Stimulated activated CD4-positive, alpha-beta T cell treated with anti-CD3 and anti-CD28 coated beads, TNF-alpha, amount 100 ng/mL, for 4 hours (primary cell): ENCODE measurements at places on chromosomes 5 and 9.

- DNase-seq: no peak
Observed at GRCh38 chr9:137828527-137829259, 48.9 kb upstream of the CACNA1B start.

DNA sequence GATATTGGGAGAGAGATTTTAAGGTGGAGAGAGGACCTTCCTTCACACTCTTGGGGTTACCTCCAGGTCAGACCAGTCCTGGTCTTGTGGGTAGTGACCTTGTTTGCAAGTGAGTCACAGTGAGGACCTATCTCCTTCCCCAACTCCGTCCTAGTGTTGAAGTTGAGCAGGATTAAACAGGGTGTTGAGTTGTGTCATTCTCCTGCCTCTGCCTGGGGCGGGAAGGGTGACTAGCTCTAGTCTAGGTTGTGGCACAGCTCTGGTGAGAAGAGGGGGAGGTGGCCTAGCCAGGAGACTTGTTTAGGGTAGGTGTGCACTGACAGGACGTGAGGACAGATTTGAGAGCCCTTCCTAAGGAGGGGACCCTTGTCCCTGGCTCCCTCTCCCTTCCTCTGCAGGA lies 119.6 kb upstream of the PITX1 start:
- DNase-seq: no peak

- no peak for DNase-seq
Observed at GRCh38 chr9:86660146-86660943, 287.0 kb downstream of the GAS1 start.

DNA sequence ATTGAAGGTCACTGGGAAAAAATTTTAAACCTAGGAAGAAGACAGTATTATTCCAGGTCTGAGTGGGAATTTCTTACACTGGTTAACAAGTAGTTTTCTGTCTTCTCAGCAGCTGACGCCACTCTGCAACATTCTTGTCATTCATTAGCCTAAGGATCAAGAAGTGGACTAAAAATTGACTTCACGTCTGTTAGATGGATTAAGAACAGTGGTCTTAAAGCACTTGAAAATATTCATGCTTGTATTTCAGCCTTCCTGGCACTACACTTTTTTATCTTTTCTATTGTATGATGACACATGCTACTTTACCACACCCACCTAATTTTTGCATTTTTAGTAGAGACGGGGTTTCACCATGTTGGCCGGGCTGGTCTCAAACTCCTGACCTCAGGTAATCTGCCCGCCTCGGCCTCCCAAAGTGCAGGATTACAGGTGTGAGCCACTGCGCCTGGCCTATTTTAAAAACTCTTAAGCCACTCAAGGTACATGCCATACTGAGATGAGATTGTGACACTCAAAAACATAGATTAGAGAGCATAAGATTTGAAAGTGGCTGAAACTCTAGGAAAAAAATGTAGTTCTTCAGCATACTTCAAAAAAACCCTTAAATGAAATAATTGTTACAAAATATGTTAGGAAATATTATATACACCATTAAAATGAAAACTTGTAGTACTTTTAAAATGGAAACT lies 8.4 kb downstream of the MATR3 start:
- DNase-seq: no peak

GRCh38 chr5:93307557-93307956 lies 273.5 kb downstream of the NR2F1-AS1 start:
- no peak for DNase-seq

GRCh38 chr9:38228331-38229103 lies 159.5 kb upstream of the SHB start:
- DNase-seq: no peak

DNA sequence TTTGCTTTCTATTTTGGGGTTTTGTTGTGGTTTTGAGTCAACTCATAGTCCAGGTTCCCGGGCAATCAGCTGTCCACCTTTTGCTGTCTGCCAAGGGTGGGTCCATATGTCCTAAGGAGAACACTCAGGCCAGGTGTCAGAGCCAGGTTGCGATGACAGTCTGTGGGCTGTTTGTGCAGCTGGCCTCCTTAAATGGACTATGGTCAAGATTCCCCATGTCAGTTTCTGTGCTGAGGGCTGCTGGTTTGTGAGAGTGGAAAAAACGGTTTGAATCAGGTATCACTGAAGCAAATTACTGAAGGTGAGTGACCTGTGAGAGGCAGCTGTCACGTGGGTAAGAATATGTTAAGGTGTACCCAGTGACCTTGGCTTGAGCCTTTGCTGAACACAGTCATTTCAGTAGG lies 33.0 kb downstream of the SNX30 start:
- no peak for DNase-seq

DNA sequence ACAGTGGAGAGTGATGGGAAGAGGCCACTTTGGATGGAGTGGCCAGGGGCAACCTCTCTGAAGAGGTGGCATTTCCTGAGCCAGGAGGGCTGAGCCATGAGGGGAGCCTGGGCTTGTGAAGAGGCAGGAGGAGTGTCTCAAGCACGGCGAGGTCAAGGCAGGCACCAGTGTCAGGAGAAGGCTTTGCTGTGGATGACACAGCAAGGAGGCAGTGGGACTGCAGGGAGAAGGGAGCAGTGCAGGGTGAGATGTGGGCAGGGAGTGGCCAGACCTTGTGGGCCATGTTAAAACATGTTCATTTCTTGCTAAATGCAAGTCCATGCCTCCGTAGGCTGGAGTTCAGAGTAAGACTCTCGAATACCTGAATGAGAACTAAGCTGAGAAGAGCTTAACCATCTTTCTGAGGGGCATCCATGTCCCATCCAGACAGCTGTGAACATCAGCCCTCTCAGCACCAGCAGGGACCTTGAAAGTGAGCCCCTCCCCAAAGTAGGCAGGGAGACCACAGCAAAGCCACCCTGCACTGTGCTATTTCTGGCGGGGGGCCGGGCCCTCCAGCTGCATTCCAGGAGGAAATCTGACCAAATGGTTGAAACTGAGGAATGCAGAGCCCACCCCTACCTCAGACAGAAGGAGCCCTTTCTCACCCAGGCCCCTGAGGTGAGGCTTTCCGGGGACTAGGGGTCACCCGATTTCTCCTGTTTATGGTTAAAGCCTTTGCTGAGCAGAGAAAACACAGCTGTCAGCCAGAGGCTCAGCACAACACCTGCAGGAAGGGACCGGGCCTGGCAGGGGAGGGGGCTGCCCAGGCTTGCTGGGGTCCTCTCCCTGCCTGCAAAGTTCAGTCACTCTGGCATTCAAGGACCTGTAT lies 16.1 kb upstream of the ARSI start:
- DNase-seq: no peak

DNA sequence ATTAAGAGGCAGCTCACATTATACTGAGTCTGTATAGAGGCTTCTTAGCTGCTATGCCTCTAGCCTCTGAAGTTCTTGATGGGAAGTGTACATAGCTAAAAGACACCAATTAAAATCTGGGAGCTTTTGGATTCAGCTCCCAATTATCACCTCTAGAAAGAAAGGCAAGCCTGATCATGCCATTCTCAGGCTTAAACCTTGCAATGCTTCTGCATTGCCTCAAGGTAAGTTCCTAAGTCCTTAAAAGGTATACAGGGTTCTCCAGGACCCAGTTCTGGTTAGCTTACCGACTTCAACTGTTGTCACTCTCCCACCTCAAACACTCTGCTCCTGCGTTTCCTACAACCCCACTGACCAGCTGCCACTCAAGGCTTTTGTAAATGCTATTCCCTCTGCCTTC lies 17.5 kb upstream of the CCL28 start:
- no peak for DNase-seq

DNA sequence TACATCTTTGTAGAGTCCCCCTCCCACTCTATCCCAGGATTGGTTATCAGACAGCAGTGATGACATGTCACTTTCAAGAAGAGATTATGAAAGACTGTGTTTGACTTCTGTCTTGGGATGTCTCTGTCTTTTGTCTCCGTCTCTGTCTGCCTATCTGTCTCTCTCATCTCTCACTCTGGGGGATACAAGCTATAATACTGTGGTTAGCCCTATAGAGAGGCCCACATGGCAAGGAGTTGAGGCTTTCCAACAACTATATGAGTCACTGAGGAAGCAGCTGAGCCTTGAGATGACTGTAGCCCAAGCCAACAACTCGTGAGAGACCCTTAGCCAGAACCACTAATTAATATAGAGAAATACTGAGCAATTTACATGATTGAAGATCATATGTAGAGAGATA lies 284.8 kb downstream of the PDE4D start:
- DNase-seq: no peak

DNA sequence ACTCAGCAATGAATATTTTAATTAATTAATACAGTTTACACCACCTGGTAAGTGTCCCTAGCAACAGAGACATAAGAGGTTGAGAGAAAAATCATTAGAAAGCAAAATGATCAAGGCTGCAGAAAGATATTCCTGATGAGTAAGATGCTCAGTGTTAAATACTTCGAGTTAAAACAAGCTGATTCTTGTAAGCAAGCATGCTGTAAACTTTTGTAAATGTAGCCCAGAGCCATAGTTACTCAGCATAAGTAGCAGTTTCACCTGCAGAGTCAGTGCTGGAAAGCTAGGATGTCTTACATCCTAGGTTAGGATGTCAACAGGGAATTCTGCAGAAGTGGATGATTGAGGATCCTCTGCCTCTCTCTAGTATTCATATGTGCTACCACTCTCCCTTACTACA lies 4.2 kb downstream of the PRKACG start:
- DNase-seq: no peak

- DNase-seq: no peak
Observed at GRCh38 chr9:1077616-1078015, 27.5 kb downstream of the DMRT2 start.

- DNase-seq: no peak
Observed at GRCh38 chr9:119004618-119004990, 364.6 kb downstream of the BRINP1 start.

- DNase-seq: no peak
Observed at GRCh38 chr5:120007598-120007997, 378.2 kb downstream of the FAM170A start.

DNA sequence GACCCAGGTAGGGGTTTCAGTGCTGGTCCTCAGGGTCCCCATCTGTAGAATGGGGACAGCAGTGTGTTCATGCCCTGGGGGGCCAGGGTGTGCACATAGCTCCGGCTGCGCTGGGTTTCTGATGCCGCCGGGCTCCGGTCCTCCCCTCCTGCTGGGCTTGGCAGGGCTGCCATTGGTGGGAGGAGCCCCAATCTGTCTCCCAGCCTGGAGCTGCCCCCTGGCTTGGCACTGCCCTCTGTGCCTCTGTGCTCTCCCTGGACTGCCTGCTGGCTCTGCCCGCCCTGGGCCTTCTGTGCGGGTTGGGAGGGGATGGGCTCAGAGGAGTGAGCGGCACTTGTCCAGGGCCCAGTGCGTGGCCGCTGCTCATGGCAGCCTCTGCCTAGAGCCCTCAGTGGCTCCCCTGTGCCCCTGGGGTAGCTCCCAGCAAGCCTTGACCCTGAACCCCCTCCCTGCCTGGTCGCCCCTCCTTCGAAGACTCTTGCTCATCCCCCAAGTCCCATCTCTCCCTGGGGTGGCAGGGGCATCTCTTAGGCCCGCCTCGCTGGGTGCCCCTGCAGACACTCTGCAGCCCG lies 35.7 kb downstream of the RXRA start:
- DNase-seq: no peak

GRCh38 chr5:143248822-143249579 lies 154.5 kb downstream of the NR3C1 start:
- no peak for DNase-seq

GRCh38 chr5:108760512-108760911 lies 12.8 kb downstream of the FER start:
- no peak for DNase-seq

DNA sequence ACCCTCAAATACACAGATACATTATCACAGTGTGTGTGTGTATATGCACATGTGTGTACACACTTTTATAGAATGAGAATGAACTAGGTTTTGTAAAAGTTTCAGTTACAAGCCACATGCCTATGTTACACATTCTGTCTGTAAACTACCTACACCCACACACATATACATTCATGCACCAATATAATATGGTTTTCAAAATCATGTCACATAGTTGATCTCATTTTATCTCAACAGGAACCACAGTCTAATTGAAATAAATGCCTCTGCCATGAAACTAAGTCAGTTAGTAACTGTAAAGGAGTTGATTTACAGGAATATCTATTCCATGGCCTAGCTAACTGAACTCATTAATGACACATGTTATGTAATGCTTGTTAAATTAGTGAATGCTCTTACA lies 646.6 kb downstream of the PDE4D start:
- no peak for DNase-seq

GRCh38 chr5:180865981-180866695 lies 5.1 kb upstream of the ZFP62 start:
- no peak for DNase-seq

- no peak for DNase-seq
Observed at GRCh38 chr9:116312221-116312620, 158.6 kb downstream of the PAPPA start.

- no peak for DNase-seq
Observed at GRCh38 chr9:113397203-113397631, 3.9 kb downstream of the ALAD start.

- no peak for DNase-seq
Observed at GRCh38 chr5:81268521-81269196, 32.7 kb upstream of the ZCCHC9 start.

DNA sequence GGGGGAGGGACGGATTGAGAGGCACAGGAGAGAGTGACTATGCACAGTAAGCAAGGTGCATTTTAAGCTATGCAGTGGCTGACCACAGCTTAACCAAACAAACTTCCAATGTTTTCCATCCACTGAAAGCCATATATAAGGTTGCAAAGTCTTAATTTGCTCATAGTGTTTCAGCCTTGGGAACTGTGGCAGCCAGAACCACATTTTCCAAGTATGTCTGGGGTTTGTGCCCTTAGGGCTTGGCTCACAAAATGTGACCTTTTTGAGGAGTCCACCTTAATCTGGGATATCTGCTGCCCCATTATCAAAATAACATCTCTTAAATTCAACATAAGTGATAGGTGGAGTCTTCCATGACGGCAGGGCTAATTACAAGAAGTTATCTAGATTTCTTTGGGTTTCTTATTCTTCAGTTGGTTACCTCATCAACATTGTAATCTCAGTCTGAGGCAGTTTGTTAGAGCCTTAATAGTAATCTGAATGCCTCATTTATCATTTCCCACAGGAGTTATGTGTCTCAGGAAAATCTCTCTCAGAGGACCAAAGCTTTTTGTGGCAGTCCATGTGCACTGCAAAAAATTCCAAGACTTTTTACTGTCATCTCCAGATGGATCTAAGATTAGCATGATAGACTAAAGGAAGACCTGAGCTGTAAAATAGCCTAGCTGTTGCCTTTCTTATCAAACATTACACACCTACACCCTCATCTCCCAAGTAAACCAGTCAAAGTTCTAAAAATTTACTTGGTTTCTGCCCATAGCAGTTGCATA lies 15.2 kb upstream of the UBQLN1 start:
- no peak for DNase-seq

- DNase-seq: no peak
Observed at GRCh38 chr9:105295986-105296385, 51.5 kb downstream of the SLC44A1 start.
